Activated T-cell treated with anti-CD3 and anti-CD28 coated beads, Interleukin-2, amount 50 U/mL, for 72 hours (primary cell): ENCODE measurements at places on chromosomes 6 and 20. TPM values are rescaled to one million over a fixed set of nuclear protein-coding genes. Genes with fewer than 3 reads are reported as not detected.

Gene TAAR1
- total RNA-seq, result not detected

GRCh38 chr6:166552600-166552999 lies 33.9 kb downstream of the RAMACL start:
- DNase-seq, result no peak

- no peak for DNase-seq
These were observed 3.5 kb downstream of the SH3BGRL2 start for GRCh38 chr6:79634491-79635231.

- no peak for DNase-seq
These were observed 41.0 kb downstream of the KLHL32 start for GRCh38 chr6:96965492-96965891.

GRCh38 chr6:56263596-56264315 lies 16.4 kb upstream of the COL21A1 start:
- no peak for DNase-seq
